ENCODE measurements at places on chromosomes 3 and 15.

- DNase-seq = no peak
Measured at GRCh38 chr3:37909067-37909911, 47.6 kb downstream of the CTDSPL start.

DNA sequence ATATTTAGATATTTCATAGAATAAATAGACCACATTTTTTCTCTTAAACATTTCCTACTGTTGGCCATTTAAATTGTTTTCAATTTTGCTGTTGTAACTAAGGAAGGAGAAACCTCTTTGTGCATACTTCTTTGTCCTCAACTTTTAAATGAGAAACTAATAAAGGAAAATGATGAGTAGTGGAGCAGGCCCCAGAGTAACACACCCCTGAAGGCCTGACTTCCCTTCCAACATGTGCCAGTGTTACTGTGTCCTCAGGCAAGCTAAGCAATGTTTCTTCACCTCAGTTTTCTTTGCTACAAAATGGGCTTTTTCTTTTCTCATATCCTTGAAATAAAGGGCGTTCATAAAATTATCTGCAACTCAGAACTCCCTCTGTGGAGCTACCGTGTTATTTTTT is 53.7 kb downstream of the RPL22L1 start:
- no peak for DNase-seq

GRCh38 chr15:35381328-35381727 is 164.6 kb downstream of the DPH6 start:
- no peak for DNase-seq

DNA sequence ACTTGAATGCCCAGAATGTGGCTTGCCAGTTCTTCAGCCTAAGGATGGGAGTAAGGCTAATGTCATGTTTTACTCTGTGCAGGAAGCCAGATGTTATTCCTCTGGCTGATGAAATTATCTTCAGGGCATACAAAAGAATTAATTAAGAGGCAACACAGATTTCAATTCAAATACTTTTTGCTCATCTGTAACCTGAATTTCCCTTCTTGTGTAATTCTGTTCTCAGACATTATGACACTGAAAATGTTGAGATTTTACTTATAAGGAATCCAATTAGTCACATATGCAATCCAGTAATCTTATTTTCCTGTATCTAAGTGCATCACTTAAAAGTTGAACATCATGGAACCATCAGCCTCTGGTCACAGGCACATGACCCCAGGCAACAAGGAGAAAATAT is 136.5 kb downstream of the CPNE4 start:
- no peak for DNase-seq

- no peak for DNase-seq
Measured at GRCh38 chr15:69664572-69665571, 212.3 kb downstream of the RPLP1 start.

DNA sequence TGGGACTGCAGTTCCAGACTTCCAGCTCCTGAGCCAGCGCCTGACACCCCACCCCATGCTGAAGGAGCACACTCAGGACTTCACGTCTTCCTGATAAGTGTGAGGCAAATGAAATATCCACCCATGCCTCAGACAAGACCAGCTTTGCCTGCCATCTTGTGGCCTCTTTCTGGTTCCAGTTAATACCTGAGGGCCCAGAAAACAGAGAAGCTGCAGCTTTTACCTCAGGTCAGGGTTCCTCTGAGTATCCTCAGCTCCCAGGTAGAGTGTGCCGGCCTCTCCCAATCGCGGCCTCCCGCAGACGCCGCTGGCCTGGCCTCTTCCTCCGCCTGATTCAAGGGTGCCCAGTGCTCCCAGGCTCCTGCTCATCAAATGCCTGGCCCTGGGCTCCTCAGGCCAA is 5.1 kb upstream of the KLHL6 start:
- DNase-seq = no peak

DNA sequence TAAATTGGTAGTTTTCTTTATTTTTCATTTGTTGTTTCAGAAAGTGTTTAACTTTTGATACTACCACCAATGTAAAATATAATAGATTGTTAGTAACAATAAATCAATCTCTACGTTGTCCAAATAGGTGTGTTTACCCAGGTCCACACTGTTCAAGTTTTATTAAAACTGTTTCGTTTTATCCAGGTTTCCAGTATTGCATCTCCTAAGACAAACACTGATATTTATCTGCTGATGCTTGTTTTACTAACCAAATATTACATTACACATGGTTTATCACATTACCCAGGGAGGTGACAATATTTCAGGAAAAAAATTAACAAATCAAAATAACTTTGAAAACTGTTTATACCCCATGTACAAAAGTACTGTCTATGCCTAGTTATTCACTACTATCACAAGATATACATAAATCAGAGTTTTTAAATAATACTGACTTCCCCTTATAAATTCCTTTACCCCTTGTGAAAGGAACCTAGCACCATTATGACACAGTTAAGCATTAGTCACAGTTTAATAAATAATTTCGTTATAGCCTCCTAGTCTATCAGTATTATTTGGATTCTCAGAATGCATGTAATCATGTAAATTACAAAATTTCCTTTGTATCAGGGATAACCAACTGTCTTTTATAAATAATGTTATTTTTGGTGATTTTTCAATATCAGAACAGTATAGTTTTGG is 205.3 kb downstream of the ZBTB20 start:
- DNase-seq = no peak

All from CD8-positive, alpha-beta T cell (primary cell).